ENCODE measurements at places on chromosomes 16 and 17. TPM values are rescaled to one million over a fixed set of nuclear protein-coding genes. Genes with fewer than 3 reads are reported as not detected.

GRCh38 chr16:24822974-24823373 is 22.8 kb upstream of the SLC5A11 start:
- no peak for DNase-seq

DNA sequence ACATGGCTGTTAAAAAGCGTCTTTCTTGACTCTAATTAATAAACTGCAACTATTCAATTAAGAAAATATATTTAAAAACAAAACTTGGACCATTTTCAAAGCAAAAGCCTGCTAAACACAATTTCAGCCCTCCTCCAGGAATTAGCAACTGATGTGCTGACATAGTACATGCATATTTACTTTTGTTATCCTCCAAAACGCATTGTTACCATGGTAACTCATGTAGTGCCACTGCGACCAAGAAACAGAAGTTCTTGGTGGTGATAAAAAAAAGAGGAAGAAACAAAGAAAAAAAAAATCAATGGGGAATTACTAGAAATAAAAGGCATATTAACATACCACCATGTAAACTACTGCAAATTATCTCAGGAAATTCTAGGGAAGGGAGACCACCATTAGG is 793.4 kb upstream of the CDH8 start:
- DNase-seq: no peak

DNA sequence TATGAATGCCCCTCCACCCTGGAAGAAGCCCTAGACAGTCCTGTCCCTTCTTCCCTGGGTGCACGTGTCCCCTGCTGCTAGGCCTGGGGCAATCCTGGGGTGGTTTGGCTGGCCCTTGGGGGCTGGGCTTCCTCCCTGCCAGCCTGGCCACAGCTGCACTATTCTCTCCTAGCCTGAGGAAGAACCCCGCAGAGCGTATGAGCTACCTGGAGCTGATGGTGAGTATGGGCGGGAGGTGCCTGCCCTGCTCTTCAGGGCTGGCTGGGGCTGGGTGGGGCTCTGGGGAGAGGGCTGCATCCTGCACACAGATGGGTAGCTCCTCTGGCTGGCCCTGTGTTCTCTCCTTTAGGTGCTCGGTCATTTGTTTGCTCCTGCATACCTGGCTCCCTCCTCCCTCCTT is 28.8 kb downstream of the MAP2K3 start:
- no peak for DNase-seq

DNA sequence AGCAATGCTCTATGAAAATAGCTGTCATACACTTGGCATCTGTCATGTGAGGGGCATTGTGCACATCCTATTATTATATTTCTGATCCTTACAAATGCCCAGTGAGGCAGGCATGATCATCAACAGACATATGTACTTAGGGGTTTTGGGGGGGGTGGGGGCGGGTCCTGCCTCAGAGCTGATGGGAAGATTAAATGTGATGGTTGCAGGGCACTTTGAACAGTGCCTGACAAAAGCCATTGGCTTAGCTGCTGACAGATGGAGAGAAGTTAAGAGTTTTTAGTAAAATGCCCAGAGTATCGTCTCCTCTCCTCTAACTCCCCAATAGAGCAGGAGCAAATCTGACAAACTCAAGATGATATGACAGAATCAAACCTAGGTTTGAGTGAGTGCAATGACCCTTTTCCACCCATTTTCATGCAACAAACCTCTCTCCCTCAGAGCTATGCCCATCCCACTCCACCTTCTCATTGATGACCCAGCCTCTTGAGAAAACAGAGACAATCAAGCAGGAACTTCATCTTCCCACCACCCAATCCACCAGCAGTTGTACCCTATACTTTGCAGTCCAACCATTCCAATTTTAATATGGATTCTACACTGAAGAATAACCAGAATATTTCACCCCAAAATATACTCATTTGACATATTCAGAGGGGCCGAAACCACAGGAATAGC is 4.8 kb downstream of the KLHL11 start:
- DNase-seq: no peak

DNA sequence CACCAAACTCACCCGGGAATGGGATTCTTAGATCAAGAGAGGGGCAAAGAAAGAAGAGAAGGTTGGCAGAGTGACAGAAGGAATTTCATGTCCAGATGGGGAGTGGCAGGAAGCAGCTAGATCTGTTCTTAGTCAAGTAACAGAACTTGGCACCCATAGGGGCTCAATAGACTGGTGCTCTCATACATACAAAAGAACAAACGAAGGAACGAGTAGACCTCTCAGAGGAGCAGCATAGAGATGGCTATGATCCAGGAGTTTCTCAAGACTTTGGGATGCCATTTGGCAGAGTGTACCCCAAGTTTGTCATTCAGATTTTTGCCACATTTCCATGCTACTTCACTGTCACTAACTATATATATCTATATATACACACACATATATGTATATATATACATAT is 47.9 kb downstream of the GINS3 start:
- no peak for DNase-seq

DNA sequence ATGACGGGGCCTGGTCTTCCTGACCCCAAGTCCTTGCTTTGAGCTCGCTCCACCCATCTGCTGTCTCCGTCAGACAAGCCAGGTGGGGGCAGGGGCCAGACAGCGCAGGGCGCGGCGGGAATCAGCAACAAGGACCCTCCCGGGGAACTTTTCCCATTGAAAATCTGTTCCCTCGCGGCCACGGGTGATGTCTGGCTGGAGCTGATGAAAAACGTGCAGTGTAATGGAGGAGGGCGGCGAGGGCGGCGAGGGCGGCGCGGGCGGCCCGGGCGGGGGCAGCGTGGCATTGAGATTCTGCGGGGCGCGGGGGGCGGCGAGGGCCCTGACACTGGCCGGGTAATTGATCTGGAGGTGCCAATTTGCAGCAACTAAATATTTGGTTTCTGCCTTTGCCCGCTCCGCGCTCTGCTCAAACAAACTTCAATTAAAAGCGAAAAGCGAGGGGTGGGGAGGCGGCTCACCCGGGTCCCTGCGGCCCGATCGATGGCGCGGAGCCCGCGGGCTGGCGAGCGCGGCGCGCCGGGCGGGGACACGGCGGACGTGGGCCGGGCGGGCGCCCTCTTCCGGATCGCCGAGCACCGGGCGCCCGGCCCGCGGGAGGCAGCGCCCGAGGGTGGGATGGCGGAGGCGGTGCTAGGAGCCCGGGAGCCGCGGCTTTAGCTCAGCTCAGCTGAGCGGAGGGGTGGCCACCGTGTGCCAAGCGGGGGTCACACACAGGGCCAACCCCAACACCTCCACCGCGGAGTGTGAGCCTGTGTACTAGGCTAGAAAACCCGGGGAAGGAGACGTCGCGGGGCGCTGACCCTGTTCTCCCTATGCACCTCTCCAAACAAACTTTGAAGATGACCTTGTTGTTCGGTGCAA is 32.4 kb downstream of the DCAKD start:
- DNase-seq: no peak

DNA sequence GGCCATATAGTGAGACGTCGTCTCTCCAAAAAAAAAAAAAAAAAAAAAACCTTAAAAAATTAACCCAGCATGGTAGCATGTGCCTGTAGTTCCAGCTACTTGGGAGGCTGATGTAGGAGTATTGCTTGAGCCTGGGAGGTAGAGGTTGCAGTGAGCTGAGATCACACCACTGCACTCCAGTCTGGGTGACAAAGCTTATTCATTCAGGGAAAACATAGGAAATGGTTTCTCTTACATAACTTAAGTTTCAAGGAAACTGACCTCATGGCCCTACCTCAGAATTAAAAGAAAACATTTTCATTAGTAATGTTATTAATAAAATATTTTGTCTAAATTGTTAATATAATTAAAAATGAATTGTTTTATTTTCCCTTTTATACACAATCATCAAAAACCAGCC is 31.4 kb downstream of the COG1 start:
- DNase-seq: no peak

GRCh38 chr16:31696968-31697743 is 169.5 kb downstream of the AHSP start:
- DNase-seq: no peak

GRCh38 chr16:49287572-49287971 is 5.9 kb upstream of the CBLN1 start:
- DNase-seq: no peak

DNA sequence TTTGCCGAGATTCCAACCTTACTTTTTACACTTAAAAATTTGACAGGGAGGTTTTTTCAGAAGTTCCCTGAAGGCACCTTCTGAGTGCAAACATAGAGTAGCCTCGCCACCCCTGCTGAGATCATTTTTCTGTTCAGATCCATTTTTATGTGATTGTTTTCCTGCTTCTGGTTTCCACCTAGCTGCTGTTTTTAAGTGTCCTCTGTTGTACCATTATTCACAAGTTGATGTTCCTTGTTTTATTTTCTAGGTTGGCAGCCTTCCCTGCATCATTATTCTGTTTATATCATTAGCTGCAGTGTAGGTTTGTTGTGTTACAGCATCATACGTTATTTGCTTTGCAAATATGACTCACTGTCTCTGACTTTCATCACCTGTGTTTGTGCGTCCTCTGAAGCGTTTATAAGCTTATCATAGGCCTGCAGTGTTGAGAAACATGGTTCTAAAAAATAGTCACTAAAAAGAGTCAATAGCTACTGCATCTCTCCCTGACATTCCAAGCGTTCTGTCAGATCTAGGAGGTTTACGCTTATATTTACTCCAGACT is 116.9 kb upstream of the CLEC3A start:
- DNase-seq: no peak

DNA sequence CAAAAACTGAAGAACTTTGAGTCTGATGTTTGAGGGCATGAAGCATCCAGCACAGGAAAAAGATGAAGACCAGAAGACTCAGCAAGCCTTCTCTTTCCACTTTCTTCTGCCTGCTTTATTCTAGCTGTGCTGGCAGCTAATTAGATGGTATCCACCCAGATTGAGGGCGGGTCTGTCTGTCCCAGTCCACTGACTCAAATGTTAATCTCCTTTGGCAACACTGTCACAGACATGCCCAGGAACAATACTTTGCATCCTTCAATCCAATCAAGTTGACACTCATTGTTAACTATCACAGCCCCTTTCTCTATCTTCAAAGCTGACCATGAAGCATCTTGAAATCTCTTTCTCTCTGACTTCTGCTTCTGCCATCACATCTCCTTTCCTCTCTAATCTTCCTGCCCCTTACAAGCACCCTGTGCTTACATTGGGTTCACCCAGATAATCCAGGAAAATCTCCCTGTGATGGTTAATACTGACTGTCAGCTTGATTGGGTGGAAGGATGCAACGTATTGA is 115.9 kb upstream of the CDH13 start:
- DNase-seq: no peak

GRCh38 chr16:85550953-85551924 is 61.9 kb upstream of the GSE1 start:
- DNase-seq: no peak

DNA sequence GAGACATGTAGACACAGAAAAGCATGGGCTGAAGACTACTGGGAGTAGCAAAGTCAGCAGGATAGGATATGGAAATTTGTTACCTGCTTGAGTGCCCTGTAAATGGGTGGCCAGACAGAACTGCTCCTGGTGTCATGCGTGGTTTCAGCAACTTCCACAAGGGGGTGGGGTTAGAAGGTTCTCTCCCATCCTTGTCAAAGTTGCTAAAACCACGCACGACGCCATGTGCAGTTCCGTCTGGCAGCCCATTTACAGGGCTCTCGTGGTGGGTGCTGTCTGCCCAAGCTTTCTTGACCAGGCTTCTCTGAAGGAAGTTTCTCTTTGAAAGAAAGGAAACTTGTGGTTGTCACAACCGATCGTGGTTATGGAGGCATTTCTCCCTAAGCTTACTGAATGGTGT is 6.9 kb upstream of the DBNDD1 start:
- DNase-seq: no peak

DNA sequence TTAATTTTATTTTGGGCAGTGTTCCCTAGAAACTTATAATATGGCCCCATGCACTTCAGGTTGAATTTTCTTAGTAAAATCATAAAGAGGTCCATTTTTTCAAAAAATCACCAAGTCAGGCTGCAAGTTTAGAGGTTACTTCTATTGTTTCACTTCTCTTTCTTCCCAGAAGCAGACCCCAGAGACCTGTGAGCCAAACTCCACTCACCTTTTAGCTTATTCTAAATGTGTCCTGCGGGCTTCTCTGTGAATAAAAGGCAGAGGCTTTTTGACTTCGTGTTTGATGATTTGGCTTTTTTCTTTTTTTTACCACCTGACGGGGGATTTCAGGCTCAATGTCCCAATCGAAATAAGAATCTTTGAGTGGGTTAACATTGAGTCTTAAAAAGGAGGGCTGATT is 7.4 kb downstream of the PRKCB start:
- DNase-seq: no peak

- no peak for DNase-seq
These were observed 140.0 kb downstream of the RAB11FIP4 start for GRCh38 chr17:31531336-31531980.

GRCh38 chr17:71434716-71435115 is 686.1 kb upstream of the SOX9 start:
- DNase-seq: no peak

DNA sequence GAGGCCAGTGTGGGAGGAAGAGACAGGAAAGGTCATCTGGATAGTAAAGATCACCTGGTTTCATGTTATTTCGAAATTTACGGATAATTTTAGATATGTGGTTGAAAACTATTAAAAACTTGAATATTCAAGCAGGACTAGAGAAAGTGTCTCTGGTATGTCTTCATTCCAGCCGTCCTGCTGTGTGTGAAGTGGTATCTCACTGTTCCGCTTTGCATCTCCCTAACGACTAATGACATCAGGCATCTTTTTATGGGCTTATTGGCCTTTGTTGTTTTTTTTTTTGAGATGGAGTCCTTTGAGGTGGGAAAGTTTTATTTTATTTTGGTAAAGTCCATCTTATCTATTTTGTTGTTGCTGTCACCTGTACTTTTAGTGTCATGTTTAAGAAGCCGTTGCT is 214.4 kb upstream of the CHMP6 start:
- DNase-seq: no peak

DNA sequence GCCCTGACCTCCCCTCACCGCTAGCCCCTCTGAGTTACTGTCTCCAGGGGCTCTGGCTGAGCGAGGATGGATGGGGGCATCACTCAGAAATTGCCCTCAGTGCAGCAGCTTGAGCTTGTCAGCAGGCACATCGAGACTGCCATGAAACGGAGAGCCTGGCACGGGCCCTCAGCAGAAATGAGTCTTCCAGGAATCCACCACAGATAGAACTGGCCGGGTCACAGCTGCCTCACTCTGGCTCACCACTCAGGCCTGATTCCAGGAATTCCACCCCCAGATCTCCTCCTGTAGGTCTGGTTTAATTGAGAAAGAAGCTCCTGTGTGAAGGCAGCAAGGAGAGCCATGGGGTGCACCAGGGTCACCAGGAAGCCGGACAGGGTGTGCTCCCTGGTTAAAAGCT is 85.5 kb downstream of the GSG1L start:
- no peak for DNase-seq

TP53TG3D gene
- not detected for polyA plus RNA-seq

TRPV2 gene
- polyA plus RNA-seq: 1.7 TPM

TAT gene
- 0.03 TPM for polyA plus RNA-seq

MYCBPAP gene
- 1.2 TPM for polyA plus RNA-seq

KRT36 gene
- polyA plus RNA-seq: not detected

HOXB8 gene
- not detected for polyA plus RNA-seq

ENPP7 gene
- polyA plus RNA-seq: not detected

ST6GALNAC1 gene
- polyA plus RNA-seq: not detected

SLC9A5 gene
- polyA plus RNA-seq: 11.6 TPM

MINK1 gene
- 26.9 TPM for polyA plus RNA-seq

NDEL1 gene
- 31.2 TPM for polyA plus RNA-seq

GINS3 gene
- 9.5 TPM for polyA plus RNA-seq

RNU2-1 gene
- polyA plus RNA-seq: not detected

Measured in H1 (cell line).